ENCODE measurements at places on chromosomes 13 and 19. TPM values are rescaled to one million over a fixed set of nuclear protein-coding genes. Genes with fewer than 3 reads are reported as not detected.

Gene FOXA3
- total RNA-seq = not detected

Gene STOML3
- total RNA-seq = not detected

Gene ZNF665
- 1.6 TPM for total RNA-seq

Gene ASPDH
- not detected for total RNA-seq

Gene ZNF534
- not detected for total RNA-seq

Gene MAMSTR
- 0.13 TPM for total RNA-seq

Gene LHB
- total RNA-seq = not detected

Gene CASP14
- total RNA-seq = not detected

Gene SULT2A1
- not detected for total RNA-seq

Gene IGSF23
- not detected for total RNA-seq

DNA sequence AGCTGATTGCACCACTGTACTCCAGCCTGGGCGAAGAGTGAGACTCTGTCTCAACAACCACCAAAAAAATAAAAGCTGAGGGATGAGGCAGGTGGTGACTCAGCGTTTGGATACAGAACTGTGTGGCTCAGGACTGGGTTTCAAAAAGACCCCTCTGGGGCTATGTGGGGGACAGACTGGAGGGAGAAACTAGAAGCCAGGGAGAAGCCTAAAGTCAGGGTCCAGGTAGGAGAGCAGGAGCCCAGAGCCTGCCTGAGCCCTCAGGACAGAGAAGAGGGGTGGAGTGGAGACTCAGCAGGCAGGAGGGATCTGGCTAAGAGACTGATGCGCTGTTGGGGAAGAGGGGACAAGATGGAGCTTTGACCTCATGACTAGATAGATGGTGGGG lies 1.8 kb upstream of the CD37 start:
- peak; percentile 10 for DNase-seq

DNA sequence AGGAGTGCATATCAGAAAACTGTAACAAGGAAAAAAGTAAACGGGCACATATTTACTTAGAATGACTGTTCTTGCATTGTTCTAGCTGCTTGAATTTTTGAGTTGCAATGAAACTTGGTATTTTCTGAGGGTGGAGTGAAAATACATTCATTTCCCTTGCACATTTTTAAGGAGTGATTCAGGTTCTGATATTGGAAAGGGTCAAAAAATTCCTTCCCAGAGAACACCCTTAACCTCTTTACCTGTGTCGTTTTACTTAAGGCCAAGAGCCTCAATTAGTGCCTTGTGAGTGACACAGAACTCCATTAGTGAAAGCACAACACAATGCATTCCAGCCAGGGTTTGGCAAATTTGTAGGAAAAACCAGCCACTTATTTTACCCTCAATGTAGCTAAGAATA lies 2.3 kb downstream of the ITGBL1 start:
- DNase-seq = peak; percentile 76

- no peak for DNase-seq
These were observed 155.3 kb upstream of the ZNF507 start for GRCh38 chr19:32189956-32190706.

GRCh38 chr13:77150651-77151050 lies 123.7 kb upstream of the FBXL3 start:
- DNase-seq = no peak

- DNase-seq = no peak
These were observed 71.7 kb upstream of the SOX21 start for GRCh38 chr13:94784066-94784465.

DNA sequence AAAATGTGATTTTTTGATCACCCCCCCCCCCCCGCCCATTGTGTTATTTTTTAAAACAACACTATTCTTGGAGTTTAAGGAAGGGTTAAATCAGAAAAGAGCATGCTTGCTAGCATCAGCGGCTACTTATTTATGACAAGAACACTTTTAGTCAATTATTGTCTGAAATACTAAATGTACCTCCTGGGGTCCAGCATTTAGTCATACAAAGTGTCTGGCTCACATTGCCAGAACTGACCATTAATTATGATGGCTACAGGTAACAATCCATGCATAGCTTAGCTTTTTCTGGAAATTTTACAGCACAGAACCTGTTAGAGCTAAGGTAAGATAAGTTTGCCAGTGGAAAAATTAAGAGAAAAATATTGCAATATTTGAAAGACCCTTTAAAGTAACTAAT lies 90.1 kb downstream of the PCDH9 start:
- DNase-seq = no peak

DNA sequence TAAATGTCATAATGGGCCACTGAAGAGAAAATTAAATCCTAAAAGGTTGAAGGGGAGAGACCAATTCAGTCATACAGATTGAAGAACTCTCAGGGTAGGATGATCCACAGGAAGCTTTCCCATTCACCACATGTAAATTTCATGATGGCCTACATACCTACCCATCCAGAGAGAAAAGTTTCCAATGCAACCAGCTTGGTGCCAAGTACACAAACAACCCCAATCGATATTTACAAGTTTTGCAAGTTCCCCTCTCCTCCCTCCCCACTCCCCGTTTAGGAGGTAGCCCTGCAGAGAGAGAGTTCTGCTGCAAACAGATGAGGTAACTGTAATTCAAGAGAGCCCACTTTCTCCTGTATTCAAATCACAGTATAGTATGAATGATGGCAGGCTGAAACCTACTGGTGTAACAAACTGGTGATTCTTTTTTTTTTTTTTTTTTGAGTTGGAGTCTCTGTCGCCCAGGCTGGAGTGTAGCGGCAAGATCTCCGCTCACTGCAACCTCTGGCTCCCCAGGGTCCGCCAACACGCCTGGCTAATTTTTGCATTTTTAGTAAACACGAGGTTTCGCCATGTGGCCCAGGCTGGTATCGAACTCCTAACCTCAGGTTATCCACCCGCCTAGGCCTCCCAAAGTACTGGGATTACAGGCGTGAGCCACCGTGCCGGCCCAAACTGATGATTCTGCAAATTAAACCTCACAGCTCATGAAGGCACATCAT lies 14.4 kb downstream of the FOXO1 start:
- DNase-seq = no peak

DNA sequence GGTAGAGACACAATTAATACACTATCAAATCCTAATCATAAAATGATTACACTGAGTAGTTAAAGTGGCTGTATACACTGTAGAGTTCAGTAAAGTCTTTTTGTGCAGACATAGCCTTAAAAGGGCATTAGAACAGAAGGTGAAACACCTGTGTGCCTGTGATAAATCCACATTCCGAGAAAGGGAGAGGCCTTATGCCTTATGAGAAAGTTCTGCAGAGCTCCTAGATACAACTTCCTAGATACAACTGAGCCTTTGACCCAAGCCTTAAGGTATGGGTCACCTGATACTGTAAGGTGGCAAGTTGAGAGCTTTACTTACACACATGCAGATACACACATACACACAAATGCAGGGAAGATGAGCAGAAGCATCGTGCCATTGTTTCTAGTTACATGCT lies 6.3 kb downstream of the SERP2 start:
- no peak for DNase-seq

- DNase-seq = no peak
These were observed 7.9 kb upstream of the FCGBP start for GRCh38 chr19:39942366-39942730.

DNA sequence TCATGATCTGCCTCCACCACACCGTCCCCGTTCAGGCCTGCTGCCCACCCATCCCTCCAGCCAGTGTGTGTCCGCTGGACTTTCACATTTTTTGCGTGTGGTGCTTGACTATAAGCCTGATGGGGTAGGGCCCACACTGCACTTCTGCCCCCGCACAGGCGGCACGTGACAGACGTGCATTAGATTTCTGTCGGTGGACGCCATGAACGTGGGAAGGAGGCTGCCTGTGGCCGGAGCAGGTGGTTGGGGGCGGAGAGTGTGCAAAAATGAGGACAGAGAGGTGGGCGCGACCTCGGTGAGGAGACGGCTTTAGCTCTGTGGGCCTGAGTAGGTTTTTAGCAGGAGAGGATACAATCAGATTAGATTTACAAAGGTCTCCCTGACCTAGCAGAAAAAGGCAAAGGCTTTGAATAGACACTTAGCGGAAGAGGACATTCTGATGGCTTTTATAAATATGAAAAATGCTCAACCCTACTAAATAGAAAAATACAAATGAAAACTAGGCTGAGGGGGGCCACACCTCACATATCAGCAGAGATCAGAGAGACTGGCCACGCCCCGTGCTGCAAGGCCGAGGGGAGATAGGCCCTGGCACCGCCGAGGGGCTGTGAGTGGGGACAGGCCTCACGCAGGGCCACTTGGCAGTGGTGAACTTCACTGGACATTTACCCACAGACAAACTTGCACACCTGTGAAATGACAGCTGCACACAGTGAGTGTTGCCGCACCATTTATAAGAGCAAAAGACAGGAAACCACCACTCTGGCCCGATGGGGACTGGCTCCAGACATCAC lies 25.4 kb downstream of the PAK4 start:
- DNase-seq = no peak

DNA sequence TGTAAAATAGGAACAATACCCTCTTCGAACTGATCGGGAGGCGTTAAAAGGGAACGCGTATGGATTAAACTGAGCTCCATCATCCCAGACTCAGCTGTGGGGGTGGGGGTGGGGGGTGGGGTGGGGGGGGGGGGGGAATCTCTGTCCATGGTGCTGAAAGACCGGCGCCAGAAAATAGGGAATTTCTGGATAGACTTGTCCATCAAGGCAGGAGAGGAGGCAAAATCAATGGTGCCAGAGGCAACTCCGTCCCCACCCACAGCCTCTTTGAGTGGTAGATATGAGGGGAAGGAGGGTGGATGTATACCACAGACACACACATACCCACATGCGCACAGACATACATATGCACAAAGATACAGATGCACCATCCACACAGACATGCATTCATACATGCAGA lies 37.4 kb downstream of the ZNF787 start:
- no peak for DNase-seq

DNA sequence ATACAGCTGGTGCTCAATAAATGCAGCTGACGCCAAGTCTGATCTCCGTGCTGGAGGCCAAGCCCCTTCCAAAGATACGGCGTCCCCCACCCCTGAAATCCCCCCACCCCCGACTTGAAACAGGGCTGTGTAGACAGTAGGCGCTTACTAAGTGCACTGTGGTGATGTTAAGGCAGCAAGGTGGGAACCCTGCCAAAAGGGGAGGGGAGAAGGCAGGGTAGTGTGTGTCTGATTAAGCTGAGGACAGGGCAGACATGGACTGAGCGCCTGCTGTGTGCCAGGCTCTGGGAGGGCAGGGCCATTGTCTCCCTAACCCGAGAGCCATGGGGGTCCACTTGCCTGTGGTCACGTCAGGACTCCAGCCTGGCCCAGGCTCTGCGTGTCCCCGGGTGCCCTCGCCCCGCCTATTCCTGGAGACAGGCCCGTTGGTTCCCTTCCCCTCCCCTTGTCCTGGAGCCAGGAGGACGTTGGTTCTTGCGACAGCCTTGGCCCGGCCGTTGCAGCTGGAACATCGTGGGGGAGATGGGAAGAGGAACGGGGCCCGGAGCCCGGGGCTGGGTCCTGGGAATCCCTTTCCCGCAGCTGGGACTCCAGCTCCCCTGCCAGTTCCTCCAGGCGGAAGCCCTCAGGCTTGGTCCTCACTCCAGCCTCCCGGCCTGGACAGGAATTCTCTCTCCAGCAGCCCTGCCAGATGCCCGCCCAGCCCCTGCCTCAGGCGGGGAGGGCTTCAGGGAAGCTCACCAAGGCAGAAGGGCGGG lies 1.7 kb upstream of the ELANE start:
- no peak for DNase-seq

- DNase-seq = peak; percentile 73
These were observed 108.9 kb downstream of the DNAJC15 start for GRCh38 chr13:43132257-43132656.

DNA sequence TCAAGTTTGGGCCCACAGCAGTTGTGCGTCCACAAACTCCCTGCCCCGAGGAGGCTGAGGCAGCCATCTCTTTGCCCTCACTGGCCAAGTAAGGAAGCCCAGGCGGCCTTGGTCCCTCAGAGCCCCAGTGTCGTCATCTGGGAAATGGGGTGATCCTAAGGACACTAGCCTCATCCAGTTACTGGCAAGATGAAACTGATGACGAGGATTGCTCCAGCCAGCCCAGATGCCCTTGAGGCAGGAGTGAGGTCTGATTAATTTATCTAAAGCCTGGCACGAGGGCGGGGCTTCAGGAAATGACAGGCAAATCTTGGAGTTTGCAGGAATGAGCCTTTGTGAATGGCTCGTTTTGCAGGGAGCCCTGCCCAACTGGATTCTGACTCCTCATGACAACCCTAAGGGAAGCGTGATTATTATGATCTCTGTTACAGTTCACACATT lies 5.6 kb downstream of the LIPE start:
- DNase-seq = peak; percentile 98

GRCh38 chr13:97435323-97435722 lies 1.4 kb downstream of the RAP2A start:
- peak; percentile 0 for DNase-seq

DNA sequence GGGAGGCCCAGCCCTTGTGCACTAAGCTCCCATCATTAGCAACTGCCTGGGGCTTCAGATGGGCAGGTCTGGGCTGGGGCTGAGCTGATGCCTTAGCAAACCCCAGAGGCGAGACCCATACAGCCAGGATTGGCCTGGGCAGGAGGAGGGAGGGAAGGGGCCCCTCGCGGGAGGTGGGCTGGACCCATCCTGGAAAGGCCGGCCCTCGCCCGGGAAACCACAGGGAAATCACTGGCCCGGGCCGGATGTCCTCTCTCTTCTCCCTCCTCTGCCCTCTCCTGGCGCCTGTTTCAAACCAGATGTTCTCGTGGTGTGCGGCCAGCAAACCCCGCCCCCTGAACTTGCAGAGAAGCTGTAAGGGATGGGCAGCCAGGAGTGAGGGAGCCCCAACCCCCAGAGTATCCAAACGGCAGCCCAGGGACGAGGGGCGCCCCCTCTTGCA lies 43.1 kb downstream of the TMEM255B start:
- no peak for DNase-seq

DNA sequence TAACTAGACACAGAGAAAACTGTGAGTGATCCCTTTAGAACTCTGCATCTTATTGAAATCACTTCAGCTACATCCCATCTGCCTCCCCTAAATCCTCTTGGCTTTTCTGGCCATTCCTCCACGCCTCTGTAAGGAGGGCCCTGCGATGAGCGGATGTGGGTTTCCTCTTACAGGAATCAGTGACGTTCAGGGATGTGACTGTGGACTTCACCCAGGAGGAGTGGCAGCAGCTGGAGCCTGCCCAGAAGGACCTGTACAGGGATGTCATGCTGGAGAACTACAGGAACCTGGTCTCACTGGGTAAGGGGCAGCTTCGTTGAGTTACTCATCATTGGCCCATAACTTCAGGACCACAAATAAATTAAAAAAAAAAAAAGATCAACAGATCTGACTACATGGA lies 18.5 kb downstream of the ZNF71 start:
- DNase-seq = no peak

GRCh38 chr13:26021516-26021915 lies 30.3 kb downstream of the SHISA2 start:
- peak; percentile 62 for DNase-seq

- DNase-seq = no peak
These were observed at the start of gene CTXN1 for GRCh38 chr19:7926021-7926726. CTXN1 (minus strand) TSS chr19:7926135; CDS start chr19:7925538, 597 bp downstream.

- DNase-seq = no peak
These were observed 345.0 kb upstream of the SPRY2 start for GRCh38 chr13:80685942-80686341.

- no peak for DNase-seq
These were observed 5.5 kb upstream of the ZFP82 start for GRCh38 chr19:36423925-36424324.

- DNase-seq = no peak
These were observed 809.0 kb upstream of the SLITRK5 start for GRCh38 chr13:86862137-86862536.
